ENCODE measurements at places on chromosomes 16 and 17.

- DNase-seq: no peak
These were observed 1.2 kb downstream of the EPN3 start for GRCh38 chr17:50533720-50534148.

DNA sequence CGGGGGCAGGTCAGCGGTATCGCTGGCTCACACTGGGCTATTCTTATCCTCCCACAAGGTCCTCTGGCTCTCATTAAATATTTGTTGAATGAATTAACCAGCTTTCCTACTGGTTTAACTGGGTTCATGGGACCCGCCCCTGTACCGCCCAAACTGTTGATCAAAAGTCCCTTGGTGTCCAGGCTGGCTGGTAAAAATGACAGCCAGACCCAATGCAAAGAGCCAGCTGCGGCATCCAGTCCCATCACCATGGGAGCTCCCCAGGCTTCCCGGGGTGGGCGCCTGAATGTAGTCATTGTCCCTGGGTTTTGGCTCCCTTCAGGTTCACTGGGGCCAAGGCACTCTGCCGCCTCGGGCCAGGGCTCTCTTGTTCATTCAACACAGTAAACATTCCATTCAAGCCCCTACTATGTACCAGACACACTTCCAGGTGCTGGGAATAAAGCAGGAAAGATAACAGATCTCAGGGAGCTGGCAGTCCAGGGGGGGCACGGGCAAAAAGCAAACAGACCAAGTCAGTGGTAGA is 11.7 kb upstream of the ATP2C2 start:
- no peak for DNase-seq

DNA sequence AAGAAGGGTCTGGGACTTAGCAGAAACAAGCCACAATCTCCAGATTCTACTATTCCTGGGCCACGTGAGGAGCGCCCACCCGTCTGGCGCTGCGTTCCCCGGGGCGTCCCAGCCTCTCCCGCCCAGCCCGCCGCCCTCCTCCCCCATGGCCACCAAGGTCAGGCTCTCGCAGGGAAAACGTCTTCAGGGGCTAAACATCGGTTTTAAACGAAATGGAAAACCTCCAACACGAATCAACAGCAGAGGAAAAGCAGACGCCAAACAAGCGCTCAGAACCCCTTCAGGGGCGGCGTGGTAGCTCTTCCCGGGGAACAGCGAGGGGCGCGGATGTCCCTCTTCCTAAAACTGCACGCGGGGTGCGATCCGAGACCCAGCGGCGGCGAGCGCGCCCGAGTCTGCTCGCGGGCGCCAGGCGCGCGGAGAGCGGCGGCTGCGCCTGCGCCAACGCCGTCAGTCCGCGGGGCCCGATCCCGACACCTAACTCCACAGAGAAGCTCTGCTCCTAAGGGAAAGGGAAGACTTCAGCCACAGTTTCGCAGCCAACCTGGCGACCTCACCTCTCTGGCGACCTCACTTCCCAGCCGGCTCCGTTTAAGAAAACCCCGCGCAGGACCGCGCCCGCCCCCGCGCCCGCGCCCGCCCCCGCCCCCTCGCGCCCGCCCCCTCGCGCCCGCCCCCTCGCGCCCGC is 505 bp upstream of the COG1 start:
- DNase-seq: peak; percentile 87

DNA sequence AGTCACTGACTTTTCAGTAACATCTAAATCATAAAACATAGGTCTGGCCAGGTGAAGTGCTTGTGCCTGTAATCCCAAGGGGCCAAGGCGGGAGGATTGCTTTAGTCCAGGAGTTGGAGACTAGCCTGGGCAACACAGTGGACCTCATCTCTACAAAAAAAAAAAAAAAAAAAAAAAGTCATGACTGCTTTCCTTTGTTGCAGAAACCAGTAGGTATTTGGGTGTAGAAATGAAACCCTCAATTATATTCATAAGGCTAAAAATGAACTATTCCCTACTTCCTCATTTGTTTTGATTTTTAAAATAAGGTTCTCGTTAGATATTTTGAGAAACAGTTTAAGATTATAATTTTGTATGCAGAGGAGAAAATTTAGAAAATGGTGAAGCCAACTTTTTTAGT is 26.0 kb downstream of the PITPNC1 start:
- no peak for DNase-seq

DNA sequence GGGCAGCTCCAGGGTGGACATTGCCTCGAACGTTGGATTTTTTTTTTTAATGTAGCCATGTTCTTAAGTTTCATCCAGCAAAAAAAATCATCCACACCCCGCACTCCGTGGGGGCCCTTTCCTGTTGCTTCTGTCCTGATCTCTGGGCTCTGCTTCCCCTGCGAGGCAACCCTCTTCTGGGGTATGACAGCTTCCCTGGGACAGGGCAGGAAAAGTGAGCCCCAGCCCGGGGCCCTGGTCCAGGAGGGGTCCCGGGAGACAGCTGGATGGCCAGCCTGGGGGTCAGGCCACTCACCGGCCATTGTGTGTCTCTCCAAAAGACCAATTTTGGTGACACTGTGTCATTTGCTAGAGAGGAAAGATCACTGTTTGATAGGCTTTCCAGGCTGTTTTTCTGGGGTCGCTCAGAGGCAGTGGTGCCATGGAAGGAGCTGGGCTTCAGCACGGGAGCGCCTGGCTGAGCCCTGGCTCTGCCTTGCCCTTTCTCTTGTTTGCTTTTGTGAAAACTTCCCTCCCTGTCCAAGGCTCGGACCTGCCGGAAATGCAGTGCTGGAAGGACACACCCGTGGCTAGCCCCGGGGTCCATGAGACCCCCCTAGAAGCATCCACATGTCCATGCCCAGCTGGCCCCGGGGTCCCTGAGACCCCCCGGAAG is 41.0 kb upstream of the CHMP6 start:
- DNase-seq: no peak

DNA sequence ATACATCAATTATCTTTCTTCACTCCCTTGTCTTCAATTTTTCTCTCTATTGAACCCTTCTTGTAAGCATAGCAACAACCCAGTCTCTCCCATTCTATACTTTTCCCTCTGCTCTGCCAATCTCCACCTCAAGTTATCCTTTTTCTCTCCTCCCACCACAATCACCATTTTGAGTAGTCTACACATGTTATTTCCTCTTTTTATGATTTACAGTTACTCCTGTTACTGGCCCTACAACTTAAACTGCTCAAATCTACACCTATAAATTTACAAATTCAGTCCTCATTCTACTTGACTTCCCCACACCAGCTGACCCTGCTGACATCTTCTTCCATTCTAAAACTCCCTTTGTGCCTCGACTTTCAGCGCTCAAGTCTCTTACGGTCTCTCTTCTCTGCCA is 84.6 kb downstream of the SPAG9 start:
- DNase-seq: no peak

DNA sequence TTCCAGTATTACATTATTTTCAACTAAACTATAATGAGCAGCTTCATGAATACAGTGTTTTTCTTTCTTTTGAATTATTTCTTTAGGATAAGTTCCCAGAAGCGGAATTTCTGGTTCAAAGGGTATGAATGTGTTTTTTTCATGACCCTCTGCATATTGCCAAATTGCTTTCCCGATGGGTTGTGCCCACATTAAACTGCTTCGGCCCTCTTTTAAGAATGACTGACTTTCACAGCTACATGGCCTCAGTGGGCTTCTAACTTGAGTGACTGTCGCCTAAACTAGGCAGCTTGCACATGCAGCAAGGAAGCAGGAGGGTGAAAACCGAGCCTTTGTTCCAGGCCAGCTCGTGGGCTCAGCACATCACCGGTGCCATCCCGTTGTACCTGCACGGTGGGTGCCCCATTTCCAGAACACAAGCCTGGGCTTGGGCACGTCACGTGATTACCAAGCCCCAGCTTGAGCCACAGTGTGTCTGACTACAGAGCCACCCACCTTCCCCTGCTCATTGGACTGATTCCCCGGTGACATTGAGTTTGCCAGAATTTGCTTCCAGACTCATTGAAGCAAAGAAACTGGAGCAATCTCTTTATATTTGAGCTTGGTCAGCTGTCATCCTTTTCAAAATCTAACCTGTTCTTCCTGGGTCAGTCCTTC is 112.8 kb downstream of the CLEC16A start:
- no peak for DNase-seq

DNA sequence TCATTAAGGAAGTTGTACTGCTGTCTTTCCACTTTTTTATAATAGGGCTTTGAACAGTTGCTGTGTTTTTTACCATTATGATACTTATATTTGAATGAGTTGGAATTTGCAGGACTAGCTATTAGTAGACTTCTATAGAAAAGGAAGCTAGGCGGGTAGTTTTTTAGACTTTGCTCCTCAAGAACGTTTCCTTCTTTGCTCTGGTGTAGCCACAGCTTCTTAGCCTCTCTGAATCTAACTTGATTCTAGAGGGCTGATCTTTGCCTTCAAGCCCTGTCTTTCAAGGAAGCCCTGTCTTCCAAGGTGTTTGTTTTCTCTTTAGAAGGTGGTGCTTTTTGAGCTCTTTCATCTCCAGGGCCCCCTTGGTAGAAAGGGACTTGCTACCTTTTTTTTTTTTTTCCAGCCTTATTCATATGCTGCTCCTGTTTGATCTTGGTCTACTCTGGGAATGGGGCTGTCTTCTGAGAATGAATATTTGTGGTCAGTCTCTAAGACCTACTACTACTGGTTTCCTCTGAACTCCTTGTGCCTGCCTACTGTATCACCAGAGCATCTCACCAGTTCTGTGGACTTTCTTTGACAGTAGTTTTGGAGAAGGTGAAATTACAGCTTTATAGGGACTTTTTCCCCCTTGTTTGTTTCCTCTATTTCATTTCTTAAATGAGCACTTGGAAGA is 52.3 kb upstream of the RASL10B start:
- no peak for DNase-seq

DNA sequence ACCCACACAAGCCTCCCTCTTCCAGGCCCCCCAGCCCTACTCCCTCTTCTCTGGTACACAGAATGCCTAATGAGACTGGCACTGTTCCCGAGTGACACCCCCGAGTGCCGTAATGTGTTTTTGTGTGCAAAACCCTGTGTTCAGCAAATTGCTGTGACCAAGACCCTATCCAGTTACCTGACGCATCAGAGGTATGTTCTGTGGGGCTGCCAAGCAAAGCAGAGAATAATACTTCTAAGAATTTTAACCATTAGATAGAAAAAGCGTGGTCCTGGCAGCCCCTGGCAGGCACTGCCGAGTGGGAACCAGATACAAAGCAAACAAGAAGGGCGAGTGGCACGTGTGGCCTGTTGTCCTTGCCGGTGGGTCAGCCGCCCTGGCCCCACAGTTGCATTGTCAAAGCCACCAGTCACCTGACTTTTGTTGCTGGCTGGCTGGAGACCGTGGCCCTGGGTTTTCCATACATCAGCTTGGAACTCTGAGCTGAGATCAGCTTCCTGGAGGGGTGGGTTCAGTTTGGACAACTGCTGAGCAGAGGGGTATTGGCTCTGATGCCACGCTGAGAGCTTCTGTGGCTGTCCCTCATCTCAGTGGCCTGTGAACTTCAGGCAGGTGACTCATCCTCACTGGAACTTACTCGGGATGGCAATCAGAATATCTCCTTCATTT is 69.1 kb upstream of the BRD7 start:
- no peak for DNase-seq

- DNase-seq: no peak
These were observed 123.8 kb downstream of the SMG6 start for GRCh38 chr17:2179615-2180295.

Data from SK-N-DZ (cell line).